ENCODE measurements at places on chromosomes 16 and 17. TPM values are rescaled to one million over a fixed set of nuclear protein-coding genes. Genes with fewer than 3 reads are reported as not detected.

KCTD11 gene
- total RNA-seq = 3.9 TPM

CMTM4 gene
- total RNA-seq = 70.7 TPM

MPO gene
- not detected for total RNA-seq

KRTAP3-2 gene
- not detected for total RNA-seq

C17orf100 gene
- total RNA-seq = 2.3 TPM

KRT40 gene
- total RNA-seq = not detected

USP10 gene
- total RNA-seq = 46.5 TPM

COX10 gene
- total RNA-seq = 21.8 TPM

IKZF3 gene
- 0.16 TPM for total RNA-seq

CFAP52 gene
- total RNA-seq = 2.2 TPM

HSPB9 gene
- not detected for total RNA-seq

ZNF267 gene
- total RNA-seq = 12.5 TPM

TM4SF5 gene
- not detected for total RNA-seq

CHD9 gene
- total RNA-seq = 233 TPM

MAP2K4 gene
- total RNA-seq = 102 TPM

NDEL1 gene
- 47.7 TPM for total RNA-seq

NUPR1 gene
- 0.16 TPM for total RNA-seq

HOXB1 gene
- total RNA-seq = not detected

TPSG1 gene
- not detected for total RNA-seq

FBXW10 gene
- total RNA-seq = 0.47 TPM

EFNB3 gene
- total RNA-seq = 13.7 TPM

TEX19 gene
- total RNA-seq = not detected

PYY gene
- not detected for total RNA-seq

CNTNAP1 gene
- total RNA-seq = 7.5 TPM

FOXN1 gene
- total RNA-seq = not detected

SKA2 gene
- total RNA-seq = 130 TPM

UNC13D gene
- 1.1 TPM for total RNA-seq

DNAJA3 gene
- total RNA-seq = 32.1 TPM

NTN1 gene
- 1.1 TPM for total RNA-seq

GH1 gene
- total RNA-seq = not detected

TMEM238L gene
- total RNA-seq = not detected

ABCA8 gene
- total RNA-seq = 3.9 TPM

RHBDF1 gene
- total RNA-seq = 3.0 TPM

SOX9 gene
- 25.4 TPM for total RNA-seq

All from occipital lobe (tissue), 3 donors.